ENCODE measurements at places on chromosomes 2 and 18.

GRCh38 chr2:158745067-158745865 lies 49.9 kb upstream of the DAPL1 start:
- DNase-seq = no peak

- no peak for DNase-seq
Measured at GRCh38 chr2:216317831-216318520, 54.3 kb downstream of the MARCHF4 start.

- DNase-seq = no peak
Measured at GRCh38 chr2:236691799-236692167, 122.2 kb downstream of the ACKR3 start.

GRCh38 chr2:102141011-102141943 lies 1.3 kb upstream of the IL1R1 start:
- DNase-seq = no peak

- no peak for DNase-seq
Measured at GRCh38 chr2:203914546-203915182, 21.9 kb upstream of the ICOS start.

- DNase-seq = no peak
Measured at GRCh38 chr18:55018602-55019001, 59.3 kb upstream of the CCDC68 start.

DNA sequence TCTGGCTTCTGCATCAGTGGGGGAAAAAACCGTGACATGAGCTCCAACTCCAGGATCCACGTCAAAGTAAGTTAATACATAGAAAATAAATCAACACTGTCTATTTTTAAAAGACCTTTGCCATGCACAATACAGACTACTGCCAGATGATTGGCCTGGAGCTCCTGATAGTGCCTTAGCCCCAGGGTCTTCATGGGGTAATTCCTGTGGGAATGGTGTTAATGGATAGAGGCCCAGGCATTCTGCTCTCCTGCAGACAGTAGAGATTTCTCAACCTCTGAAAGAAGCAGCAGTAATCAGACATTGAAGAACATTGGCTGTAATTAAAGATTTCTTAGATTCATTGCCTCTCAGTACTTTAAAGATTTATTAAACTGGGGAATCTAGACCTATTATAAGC lies 4.3 kb upstream of the PLCL1 start:
- no peak for DNase-seq

- no peak for DNase-seq
Measured at GRCh38 chr2:106758901-106759497, 127.0 kb downstream of the ST6GAL2 start.

DNA sequence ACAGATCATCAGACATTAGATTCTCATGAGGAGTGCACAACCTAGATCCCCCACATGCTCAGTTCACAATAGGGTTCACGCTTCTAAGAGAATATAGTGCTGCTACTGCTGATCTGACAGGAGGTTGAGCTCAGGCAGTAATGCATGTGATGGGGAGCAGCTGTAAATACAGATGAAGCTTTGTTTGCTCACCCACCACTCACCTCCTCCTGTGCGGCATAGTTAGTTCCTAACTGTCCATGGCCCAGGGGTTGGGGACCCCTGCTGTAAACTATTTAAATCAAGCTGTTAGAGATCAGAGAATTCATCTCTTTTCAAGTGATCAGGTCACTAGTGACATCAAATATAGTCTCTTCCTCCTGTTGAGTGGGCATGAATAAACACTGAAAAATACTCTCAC lies 88.8 kb upstream of the ACVR2A start:
- DNase-seq = no peak

Data from activated T-helper 9 cell treated with anti-CD3 and anti-CD28 coated beads, Interleukin-2, amount 50 U/mL, for 16 hours (primary cell).